AG09319 (cell line): ENCODE measurements at places on chromosomes 16 and 17.

GRCh38 chr16:88527186-88527936 lies 42.8 kb upstream of the ZC3H18 start:
- no peak for DNase-seq

- no peak for DNase-seq
Measured at GRCh38 chr16:51971184-51971583, 575.8 kb downstream of the TOX3 start.

DNA sequence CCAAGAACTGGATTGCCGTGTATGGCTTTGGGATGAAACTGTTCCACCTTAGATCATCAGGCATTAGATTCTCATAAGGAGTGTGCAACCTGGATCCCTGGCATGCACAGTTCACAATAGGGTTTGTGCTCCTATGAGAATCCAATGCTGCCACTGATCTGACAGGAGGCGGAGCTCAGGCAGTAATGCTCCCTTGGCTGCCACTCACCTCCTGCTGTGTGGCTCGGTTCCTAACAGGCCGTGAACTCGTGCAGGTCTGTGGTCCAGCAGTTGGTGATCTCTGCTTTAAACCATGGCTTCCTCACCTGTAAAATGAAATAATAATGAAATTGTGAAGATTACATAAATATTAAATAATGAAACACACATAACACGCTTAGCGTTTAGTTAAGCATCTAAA lies 45.5 kb upstream of the FBXO47 start:
- DNase-seq: no peak

- no peak for DNase-seq
Measured at GRCh38 chr17:7307686-7308624, 527 bp downstream of the EIF5A start.

DNA sequence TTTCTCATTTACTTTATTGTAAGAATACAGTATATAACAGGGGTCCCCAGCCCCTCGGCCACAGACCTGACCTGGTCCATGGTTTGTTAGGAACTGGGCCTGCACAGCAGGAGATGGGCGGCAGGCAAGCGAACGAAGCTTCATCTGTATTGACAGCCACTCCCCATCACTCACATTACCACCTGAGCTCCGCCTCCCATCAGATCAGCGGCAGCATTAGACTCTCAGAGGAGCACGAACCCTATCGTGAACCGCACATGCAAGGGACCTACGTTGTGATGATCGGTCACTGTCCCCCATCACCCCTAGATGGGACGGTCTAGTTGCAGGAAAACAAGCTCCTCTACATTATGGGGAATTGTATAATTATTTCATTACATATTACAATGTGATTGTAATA lies 410.6 kb downstream of the SLC39A11 start:
- no peak for DNase-seq

DNA sequence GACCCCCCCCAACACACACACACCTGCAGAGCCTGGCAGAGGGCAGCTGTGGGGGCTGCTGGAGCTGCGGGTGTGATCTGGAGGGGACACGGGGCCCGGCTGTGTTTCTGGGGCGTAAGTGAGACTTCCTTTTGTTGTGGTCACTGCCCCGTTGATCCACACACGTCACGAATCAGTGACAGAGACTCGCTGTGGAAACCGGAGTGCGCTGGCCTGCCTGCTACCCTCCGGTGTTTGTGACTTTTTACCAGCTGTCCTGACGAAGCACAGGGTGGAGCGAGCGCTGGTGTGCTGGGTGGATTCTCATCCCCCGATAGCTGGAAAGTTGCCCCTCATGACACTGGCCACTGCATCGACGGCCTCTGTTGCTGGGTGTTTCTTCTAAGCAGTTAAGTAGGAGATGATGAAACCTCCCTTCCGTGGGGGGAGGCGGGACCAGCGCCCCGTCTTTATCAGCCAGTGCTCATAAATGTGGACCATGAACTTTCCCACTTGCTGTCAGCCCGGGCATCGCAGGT lies 2.3 kb downstream of the METRNL start:
- DNase-seq: peak; percentile 54

DNA sequence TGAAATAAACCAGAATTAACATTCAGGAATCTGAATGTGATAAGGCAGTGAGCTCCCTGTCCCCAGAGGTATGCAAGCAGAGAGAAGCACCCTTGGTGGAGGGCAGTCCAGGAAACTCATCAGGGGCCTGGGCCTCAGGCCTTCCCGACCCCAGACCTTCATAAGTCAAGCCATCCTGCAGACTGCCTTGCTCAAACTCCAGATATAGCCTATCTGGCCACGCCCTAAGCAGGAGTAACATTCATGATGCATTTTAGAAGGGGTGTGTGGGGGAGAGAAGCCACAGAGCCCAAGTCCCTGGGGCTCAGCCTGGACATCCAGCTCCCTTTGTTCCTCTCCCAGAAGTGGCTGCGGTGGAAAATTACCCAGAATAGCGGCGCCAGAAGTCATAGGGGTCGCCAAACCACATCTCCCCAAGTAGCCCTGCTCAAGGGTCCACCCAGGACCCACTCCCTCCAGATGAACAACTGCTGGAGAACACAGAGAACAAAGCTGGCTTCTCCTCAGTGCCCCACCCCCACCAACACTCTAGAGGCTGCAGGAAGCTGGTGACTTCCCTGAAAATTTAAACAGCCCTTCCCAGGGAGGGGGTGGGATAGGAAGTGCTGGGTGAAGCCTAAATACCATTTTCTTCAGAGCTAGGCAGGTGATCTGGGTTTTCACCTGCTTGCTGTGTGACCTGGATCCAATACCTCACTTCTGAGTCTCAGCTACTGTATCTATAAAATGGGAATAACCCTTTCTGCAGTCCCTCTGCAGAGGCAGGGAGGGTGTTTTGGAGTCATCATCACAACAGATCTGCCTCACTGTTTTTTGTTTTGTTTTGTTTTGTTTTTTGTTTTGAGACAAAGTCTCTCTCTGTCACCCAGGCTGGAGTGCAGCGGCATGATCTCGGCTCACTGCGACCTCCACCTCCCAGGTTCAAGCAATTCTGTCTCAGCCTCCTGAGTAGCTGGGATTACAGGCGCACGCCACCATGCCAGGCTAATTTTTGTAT lies 1.5 kb upstream of the SREBF1 start:
- no peak for DNase-seq

- no peak for DNase-seq
Measured at GRCh38 chr17:48406936-48407567, 23.0 kb downstream of the SKAP1 start.

DNA sequence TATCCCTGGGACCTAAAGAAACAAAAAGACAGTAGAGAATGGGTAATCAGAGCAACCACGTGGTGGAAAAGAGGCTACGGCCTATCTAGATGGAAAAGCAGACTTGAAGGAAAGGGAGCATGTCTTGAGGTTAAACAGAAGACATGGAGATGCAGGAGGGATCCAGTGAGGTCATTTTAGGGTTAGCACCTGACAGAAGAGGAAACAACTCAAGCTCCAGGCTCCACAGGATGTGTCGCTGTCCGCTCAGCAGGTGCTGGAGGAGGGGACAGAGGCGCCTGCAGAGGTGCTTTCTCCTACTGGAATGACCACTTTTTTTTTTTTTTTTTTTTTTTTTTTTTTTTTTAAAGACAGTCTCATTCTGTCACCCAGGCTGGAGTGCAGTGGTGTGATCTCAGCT lies 47.5 kb upstream of the CLEC3A start:
- no peak for DNase-seq
